Tongue (tissue), 3 donors: ENCODE measurements at places on chromosomes 12 and 14.

- no peak for DNase-seq
These were observed 9.4 kb downstream of the ART4 start for GRCh38 chr12:14833952-14834351.

- no peak for DNase-seq
These were observed 9.2 kb downstream of the PLBD1 start for GRCh38 chr12:14558473-14558959.

GRCh38 chr14:52313903-52314594 is at the start of gene PTGER2:
TSS of gene PTGER2 (plus strand) at chr14:52314312. CDS start at chr14:52314549, 237 bp downstream.
- peak; percentile 81 for DNase-seq

DNA sequence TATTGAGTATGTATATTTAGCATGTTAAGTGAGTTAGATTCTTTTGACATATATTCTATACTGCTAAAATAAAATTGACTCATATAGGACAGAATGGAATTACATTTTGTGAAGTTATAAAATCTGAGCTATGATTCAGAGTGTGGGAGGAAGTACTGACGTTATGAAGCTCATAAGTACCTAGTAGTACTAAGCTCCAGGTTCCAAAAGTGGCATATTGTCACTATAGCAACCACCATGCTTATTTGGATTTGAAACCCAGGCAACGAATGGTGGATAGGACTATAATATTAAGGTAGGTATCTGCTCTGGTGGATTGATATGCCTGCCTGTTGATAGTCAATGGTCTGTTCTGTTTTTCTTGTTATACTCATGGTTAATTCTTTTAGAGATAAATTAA is 2.2 kb upstream of the FBXO33 start:
- DNase-seq: no peak

- DNase-seq: peak; percentile 77
These were observed 124.2 kb downstream of the SRGAP1 start for GRCh38 chr12:63968673-63969072.

DNA sequence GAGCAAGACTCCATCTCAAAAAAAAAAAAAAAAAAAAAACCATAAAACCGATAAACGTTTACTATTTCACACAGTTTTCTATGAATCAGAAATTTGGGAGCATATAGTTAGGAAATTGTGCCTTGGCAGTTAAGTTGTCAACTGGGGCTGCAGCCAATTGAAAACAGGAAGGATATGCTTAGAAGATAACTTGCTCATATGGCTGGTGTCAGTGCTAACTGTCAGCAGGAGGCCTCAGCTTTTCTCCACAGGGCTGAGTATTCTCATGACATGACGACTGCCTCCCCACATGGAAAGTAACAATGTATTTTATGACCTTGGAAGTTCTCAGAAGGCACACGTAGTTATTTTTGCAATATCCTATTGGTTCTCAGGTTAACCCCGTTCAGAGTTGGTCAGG is 29.6 kb upstream of the OR5AU1 start:
- no peak for DNase-seq

- DNase-seq: no peak
These were observed 42.9 kb downstream of the WNK1 start for GRCh38 chr12:795305-795704.

- DNase-seq: no peak
These were observed 143.6 kb downstream of the ITPR2 start for GRCh38 chr12:26689281-26689841.

- no peak for DNase-seq
These were observed 7.3 kb upstream of the RNASE1 start for GRCh38 chr14:20809917-20810316.

DNA sequence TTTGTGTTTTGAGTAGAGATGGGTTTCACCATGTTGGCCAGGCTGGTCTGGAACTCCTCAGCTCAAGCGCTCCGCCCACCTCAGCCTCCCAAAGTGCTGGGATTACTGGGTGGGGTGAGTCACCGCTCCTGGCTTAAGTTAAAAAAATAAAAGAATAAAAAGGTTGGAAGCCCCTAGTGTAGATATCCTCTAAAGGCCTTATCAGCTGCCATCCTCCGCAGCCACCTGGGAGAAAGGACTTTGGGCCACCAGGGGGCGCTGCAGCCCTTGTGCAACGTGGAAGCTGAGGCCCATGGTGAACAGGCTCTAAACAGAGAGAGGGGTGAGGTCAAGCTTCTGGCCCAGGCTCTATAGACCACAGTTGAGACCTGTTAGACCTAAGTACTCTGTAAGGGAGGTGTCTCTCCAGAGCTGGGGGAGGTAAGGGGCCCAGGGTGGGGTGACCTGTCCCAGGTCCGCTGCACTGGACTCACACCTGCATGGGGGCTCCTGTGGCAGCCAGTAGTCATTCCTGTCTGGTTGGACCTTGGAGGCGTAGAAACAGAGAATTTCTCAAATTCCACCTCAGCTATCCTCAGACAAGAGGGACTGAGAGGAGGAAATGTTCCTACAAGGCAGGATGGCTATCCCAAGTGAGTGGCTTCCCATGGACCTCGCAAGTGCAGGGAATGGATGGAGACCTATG is 14.0 kb upstream of the RACGAP1 start:
- DNase-seq: peak; percentile 88

DNA sequence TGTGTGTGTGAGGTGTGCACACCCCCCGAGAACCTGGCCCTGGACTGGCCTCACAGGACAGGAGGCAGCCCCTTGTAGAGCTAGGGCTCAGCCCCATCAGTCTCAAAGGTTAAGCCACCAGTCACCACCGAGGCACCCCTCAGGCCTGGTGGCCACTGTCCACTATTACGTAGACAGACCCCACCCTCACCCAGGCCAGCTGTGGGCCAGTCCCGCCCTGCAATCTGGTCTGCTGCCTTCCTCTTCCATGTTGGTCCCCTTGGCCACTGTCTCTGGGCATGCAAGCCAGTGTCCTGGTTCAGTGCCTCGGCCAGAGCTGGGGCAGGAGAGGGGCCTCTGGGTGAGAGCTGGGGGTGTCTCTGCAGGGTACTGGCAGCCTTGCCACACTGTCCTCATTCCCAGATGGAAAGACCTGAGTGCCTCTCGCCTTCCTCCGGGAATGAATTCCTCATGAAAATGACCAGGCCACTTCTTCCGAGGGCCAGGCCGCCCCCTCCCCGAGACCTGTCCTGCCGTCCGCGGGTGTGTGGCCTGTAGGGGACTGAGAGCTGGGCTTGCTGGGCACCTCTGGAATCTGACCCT is 897 bp upstream of the TEX22 start:
- no peak for DNase-seq

DNA sequence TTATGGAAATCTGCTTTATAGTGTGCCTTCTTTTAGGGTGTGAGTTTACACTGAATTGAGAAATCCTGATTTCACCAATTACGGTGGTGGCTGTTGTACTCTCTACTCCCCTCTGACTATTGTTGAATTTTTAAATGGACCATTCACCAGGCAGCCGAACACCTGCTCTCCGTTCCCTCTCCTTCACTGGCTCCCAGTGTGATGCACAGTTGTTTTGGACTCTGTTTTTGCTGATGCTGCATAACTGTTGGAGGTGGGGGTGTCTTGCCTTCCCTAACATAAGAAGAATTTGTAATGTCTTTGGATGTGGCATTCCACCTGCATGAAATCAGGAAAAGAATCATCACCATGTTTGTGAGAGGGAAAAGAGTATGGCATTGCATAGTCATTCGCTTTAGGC is 341.2 kb downstream of the SNAPC1 start:
- DNase-seq: no peak

- DNase-seq: no peak
These were observed 52.6 kb upstream of the STRN3 start for GRCh38 chr14:31078766-31079165.

DNA sequence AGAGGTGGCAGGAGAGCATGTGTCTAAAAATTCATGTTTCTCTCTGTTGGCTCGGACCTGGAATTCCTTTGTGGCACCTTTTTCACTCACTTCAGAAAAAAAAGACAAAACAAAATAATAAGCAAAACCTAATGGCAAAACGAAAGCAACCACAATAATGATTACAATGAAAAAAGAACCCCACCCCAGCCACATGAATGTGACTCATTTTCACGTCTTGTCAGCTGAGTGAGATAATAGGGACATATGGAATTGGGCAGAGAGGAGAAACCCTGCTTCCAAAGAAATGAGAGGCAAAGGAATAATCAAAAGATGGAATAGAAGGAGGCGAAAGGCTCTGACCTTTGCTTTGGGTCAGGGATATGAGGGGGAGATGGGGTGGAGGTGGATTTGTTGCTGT is 143.4 kb downstream of the SLC8A3 start:
- no peak for DNase-seq

GRCh38 chr14:57617510-57617909 is 123.9 kb upstream of the CCDC198 start:
- no peak for DNase-seq

GRCh38 chr14:82387699-82388098 is 854.0 kb upstream of the SEL1L start:
- DNase-seq: no peak

DNA sequence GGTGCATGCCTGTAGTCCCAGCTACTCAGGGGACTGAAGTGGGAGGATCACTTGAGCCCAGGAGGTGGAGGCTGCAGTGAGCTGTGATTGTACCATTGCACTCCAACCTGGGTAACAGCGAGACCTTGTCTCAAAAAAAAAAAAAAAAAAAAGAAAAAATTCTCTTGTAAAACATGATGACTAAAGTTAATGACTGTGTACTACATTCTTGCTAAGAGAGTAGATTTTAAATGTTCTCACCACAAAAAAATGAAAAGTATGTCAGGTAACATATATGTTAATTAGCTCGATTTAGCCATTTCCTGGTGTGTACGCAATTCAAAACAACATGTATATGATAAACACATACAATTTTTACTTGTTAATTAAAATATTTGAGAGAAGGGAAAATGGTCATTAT is 480.7 kb upstream of the RGS6 start:
- no peak for DNase-seq

DNA sequence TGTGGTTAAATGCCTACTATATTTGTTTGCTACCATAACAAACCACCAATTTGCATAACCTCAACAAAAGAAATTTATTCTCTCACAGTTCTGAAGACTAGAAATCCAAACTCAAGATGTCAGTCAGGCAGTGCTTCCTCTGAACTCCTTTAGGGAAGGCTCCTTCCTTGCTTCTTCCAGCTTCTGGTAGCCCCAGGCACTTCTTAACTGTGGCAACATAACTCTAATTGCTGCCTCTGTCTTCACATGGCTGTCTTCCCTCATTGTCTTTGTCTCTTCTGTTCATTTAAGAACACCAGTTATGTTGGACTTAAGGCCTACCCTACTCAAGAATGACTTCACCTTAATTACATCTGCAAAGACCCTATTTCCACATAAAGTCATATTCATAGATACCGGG is 206.9 kb downstream of the SYT1 start:
- DNase-seq: no peak

GRCh38 chr12:125185311-125185739 is 120.1 kb downstream of the AACS start:
- no peak for DNase-seq

DNA sequence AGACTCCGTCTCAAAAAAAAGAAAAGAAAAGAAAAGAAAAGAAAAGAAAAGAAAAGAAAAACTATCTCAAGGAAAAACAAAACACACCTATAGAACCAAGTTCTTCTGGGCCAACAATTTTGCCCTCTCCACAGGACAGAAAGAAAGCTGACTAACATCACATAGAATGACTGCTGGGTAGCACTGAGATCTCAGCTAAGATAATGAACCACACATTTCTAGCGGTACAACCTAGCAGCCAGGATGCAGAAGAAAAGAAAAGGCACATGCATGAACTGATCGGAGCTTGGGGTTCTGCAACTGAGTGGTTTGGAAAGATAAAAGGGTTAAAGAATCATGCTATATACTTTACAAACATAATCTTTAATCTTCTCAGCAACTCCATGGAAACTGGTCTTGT is 19.5 kb downstream of the TMED10 start:
- no peak for DNase-seq

DNA sequence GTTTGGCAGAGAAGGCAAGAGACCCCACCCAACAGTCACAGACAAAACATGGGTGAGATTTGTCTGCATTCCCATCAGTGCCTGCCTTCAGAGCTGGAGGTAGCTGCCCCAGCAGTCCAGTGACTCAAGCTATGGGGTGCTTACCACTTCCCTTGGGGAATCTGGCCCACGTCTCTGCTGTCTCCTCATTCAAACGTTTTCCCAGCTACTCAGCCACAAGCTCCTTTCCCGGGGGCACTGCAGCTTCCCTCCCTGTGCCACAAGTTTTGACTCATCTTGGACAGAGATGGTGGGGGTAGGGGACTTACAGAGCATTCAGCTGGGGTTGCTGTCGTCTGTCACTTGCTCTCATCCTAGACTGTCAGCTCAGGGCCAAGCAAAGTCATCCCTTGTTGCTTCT is 66.6 kb downstream of the FBXL14 start:
- no peak for DNase-seq

- peak; percentile 47 for DNase-seq
These were observed 83.1 kb downstream of the ANO6 start for GRCh38 chr12:45298721-45299692.
